ENCODE measurements at places on chromosomes 6 and 20.

- no peak for DNase-seq
Observed at GRCh38 chr6:79717989-79718388, 86.9 kb downstream of the SH3BGRL2 start.

DNA sequence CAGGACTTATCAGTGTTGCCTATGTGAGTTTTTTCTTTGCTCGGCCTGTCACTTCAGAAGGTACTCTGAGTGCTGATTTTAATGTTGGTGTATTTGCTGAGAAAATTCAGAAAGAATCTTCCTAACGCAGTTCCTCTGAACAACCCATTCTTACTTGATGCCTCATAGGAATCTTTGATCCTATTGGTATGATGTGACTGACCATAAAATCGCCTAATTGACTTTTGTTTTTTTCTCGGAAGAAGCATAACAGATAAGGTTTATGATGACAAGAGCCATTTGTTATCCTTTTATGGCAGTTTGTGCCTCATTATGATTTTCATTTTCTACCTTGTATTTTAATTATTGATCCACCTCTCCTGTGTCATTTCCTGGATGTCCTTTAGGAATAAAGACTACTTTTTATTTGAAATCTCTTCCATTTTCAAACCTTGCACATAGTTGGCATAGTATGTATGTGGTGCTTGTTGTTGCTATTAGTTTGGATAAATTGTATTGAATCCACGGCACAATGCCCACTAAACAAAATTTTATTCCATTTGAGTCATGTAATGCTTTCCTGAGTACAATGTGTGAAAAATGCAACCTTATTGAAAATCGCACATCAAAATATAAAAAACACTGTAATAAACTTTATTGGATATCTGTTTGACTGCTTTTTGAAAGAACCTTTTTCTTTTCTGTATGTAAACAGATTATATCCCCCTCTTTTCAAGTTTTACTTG is 37.3 kb downstream of the LRRC1 start:
- no peak for DNase-seq

DNA sequence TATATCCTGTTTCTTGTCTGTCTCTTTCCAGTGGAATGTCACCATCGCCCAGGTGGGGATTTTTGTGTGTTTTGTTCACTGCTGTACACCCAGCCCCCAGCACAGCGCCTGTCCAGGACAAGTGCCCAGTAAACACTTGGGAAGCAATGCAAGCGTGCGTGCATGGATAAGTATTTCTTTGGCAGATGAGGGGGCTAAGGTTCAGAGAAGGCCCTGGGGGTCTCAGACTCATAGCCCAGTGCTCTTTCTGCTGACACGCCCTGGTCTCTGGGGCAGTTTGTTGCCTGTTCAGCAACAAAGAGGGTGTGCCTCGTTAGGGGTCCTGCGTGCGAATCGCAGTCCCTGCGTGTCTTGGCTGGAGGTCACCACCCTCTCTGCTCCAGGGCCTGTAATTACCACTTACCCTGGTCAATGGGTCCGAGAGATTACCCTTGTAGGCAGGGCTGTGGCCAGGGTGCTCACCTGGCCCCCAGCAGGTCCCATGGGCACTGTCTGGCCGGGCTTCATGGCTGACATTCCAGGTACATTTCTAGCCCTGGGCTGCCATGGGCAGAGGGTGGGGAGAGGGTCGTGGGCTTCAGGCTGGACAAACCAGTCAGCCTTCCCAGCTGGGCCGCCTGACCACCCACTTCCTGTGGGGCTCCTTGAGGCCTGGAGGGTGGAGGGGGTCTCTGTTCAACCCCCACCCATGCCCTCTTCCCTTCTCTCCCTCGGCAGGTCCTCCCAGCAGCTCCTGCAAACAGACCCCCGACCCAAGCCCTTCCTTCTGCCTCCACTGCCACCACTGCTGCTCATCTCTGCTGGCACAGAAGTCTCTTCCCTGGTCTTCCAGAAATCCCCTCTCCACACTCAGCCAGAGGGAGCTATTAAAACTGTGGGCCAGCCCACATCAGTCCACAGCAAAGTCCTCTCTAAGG is 87.1 kb downstream of the CEBPB start:
- no peak for DNase-seq

GRCh38 chr6:157486572-157486971 is 105.6 kb downstream of the ZDHHC14 start:
- no peak for DNase-seq

DNA sequence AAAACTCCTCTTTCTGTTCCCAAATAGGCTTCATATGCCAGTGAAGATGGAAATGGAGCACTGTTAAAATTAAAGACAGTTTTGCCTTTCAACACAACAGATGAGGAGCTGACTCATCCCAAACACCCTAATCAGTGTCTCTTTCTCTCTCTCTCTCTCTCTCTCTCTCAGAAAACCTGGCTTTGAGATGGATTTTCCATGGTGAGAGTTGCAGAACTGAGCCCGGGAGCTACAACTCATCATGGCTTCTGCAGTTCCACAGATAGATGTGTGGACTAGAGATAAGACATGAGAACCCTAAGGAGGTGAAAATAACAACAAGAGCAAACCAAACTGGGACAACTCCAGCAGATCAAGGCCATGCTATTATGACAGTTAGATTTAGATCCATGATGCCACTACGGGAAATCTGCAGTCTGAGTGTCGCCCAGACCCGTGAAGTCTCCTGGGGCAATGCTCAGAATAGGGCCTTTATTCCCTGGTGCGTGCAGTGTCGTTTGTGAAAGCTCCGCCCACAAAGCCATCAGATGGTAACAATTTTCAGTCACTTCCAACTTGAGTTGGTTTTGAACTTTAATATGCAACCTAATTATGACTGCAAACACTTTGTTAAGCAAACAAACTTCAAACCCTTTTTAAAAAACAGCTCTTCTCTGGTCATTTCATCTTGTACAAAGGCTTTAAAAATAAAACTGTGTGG is 338.2 kb upstream of the PREP start:
- no peak for DNase-seq

GRCh38 chr6:117448732-117449485 is 23.2 kb upstream of the ROS1 start:
- no peak for DNase-seq

GRCh38 chr6:26220145-26220970 is 133.1 kb downstream of the HFE start:
- no peak for DNase-seq

DNA sequence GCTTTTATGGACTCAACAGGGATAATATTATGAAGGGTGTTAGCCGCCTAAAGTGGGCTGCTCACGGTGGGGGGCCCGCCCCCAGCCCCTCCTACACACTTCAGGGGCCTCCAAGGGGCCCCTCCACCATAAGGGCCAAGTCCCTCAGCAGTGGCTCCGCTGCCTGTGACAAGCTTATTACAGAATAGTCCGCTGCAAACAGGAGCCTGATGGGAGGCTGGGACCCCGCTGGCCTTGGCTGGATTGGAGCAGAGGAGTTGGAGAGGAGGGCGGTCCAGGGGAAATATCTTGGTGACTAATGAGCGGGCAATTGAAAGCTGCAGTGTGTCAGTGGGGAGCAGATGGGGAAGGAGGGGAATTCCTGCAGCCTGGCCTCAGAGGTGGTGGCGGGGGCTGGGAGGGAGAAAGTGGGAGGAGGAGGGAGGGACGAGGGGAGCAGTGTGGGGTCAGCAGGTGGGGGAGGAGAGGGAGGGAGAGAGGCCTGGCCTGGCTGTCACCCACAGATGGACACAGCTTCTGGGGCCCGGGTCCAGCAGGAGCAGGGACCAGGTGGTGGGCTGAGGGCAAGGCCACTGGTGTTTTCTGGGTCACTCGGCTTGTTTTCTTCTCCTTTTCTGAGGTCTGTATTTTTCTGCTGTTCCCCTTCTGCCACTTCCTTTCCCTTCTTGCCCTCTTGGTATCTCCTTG is 57.6 kb upstream of the FOXP4 start:
- no peak for DNase-seq

All from stimulated activated CD4-positive, alpha-beta T cell treated with anti-CD3 and anti-CD28 coated beads, Interleukin-1b, Interleukin-23, amount 100 ng/mL, for 1 hour (primary cell).